ENCODE measurements at places on chromosomes 2 and 18.

DNA sequence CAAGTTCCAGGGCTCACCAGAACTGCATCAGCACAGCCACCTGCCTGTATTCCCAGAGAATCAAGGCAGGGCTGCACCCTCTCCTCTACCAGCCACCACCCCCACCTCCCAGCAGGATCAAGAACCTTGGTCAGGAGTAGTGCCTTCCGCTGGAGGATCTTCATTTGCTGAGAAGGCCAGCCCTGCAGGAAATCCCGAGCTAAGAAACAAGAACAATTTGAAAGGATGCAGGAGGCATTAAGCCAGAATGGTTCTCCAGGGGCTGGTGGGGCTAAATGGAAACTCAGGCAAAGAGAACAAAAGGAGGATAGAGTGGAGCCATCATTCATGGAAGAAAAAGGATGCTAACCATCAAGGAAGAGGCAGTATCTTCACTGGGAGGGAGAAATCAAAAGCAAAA, 147.3 kb upstream of the SLC14A2 start:
- DNase-seq: no peak

GRCh38 chr2:152407204-152407721, 72.3 kb downstream of the FMNL2 start:
- DNase-seq: peak; percentile 26

GRCh38 chr18:38174594-38174993, 609.0 kb upstream of the CELF4 start:
- no peak for DNase-seq

- no peak for DNase-seq
These were observed 98.2 kb downstream of the MRO start for GRCh38 chr18:50721451-50722120.

- DNase-seq: no peak
These were observed 9.5 kb downstream of the CEBPZOS start for GRCh38 chr2:37205689-37206341.

GRCh38 chr2:177252808-177253531, 11.6 kb downstream of the NFE2L2 start:
- no peak for DNase-seq

- DNase-seq: no peak
These were observed 169.1 kb upstream of the KLF7 start for GRCh38 chr2:207334624-207335371.

GRCh38 chr2:30978044-30978443, 160.2 kb downstream of the GALNT14 start:
- DNase-seq: no peak

DNA sequence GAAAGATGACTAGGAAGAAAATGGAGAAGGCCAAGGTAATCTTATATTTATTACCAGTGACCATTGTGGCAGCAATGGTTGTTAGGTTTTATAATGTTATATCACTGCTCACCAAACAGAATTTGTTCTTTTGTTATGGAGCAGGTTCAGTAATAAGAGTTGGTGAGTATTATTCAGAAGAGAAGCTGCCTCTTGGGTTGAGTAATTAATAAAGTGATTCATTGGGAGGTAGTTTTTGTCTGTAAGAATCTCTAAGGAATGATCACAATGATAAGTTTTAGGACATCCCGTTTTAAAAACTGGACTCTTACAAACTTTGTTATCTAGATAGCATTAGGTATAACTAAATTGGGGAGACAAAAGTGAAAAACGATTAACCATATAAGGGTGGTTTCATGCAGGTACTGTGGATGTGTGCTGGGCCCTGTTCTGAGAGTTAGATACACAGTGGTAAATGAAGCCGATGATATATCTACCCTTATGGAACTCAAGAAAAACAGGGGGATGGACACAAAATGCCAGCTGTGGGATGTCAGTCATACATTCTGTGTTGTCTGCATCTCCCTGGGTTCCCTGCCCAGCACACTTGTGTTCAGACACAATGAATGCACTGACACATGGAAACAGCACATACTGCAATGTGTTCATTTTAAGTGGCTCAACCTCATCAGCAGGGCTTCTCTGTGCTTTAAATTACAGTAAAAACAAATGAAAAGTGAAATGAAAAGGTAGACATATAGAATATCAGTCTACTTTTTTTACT, 7.5 kb downstream of the MAP4K4 start:
- DNase-seq: no peak

- no peak for DNase-seq
These were observed 9.9 kb downstream of the FABP1 start for GRCh38 chr2:88117973-88118372.

DNA sequence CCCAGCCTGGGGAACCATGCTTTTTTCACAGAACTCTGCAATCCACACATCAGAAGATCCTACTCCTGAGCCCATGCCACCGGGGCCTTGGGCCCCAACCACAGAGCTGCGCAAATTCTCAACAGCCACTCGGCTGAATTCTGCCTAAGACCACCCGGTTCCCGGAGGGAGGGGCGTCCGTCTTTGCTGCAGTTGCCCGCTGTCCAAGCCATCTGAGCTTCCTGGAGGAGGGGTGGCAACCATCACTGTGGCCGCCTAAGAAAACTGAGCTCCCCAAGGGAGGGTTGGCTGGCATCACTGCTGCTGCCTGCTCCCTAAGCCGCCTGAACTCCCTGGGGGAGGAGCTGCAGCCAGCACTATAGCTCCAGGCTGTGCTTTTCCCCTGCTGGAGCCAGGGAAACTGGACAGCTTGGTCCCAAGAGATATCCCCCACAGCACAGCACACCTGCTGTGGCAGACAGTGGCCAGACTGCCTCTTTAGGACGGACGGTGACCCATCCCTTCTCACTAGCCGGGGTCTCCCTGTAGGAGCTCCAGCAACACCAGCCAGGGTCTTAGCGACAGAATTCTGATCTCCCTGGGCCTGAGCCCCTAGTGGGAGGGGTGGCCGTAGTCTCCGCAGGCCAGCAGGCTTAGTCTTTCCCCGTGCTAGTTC, 1411.6 kb upstream of the CDH2 start:
- DNase-seq: no peak

DNA sequence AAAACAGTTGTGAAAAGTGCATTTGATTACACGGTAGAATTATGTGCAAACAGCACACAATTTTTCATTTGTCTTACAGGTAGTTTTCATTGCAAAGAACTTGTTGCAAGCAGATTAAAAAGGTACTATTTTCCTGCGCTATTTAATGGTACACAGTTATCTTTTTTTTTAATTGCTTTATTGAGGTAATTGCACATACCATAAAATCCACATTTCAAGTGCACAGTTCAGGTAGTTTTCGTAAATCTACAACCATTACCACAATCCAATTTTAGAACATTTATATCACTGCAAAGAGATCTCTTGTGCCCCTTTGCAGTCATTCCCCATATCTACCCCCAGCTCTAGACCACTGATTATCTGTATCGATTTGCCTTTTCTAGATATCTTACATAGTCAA, 2.6 kb upstream of the GALNT1 start:
- DNase-seq: no peak

- DNase-seq: no peak
These were observed 23.3 kb downstream of the C2orf74 start for GRCh38 chr2:61185231-61185728.

GRCh38 chr2:209613649-209614305, 157.9 kb upstream of the UNC80 start:
- DNase-seq: no peak

DNA sequence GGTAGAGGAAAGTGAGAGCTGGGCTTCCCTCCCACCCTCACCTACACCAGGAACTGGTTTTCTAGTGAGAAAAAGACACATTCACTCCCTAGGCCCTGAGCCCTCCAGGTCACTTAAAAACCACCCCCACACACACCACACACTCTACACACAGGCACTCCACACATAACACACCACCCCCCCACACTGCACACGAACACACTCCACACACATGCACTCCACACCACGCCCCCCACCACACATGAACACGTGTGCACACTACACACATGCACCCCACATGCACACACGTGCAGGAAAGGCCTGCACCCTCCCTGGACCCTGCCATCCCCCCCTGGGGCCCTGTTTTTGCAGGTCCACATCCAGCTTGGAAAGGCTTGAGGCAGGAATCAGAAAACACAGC, 67.6 kb downstream of the RALBP1 start:
- no peak for DNase-seq

DNA sequence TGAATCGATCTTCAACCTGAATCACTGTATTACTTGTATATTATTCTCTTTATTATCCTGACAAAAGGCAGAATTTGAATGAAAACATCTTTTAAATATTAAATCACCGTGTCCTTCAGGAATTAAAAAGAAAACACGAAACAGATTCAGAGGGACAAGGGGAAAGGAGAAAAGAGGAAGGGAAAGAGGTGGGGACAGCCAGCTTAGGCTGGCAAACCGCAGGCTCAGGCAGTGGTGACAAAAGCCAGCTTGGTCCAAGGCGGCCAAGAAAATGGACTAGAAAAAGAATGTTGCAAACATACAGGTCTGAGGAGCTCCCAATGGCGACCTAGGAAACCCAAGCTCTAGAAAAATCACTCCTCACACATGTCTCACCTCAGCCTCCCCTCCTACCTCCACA, 6.8 kb downstream of the B4GALT6 start:
- DNase-seq: no peak

- DNase-seq: peak; percentile 59
These were observed at the start of gene OTX1 for GRCh38 chr2:63050334-63051041. TSS of gene OTX1 (plus strand) at chr2:63050830. CDS start at chr2:63052991, 2,161 bp downstream.

DNA sequence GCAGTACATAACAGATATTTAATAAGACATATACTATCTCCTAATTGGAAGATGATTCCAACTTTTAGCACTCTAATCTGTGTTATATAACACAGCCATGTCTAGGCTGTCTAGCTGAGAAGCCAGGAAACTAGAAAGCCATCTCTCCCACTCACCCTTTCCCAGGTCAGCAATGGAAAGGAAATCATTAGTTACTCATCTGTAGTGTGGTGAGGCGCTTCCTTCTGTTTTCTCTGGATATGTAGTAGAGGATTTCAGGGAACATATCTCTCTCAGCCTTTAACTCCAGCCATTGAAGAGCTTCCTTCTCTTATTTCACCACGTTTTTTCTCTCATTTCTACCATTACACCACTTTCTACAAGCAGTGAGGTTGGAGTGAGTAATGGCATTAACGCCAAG, 19.4 kb downstream of the RBBP8 start:
- DNase-seq: no peak

DNA sequence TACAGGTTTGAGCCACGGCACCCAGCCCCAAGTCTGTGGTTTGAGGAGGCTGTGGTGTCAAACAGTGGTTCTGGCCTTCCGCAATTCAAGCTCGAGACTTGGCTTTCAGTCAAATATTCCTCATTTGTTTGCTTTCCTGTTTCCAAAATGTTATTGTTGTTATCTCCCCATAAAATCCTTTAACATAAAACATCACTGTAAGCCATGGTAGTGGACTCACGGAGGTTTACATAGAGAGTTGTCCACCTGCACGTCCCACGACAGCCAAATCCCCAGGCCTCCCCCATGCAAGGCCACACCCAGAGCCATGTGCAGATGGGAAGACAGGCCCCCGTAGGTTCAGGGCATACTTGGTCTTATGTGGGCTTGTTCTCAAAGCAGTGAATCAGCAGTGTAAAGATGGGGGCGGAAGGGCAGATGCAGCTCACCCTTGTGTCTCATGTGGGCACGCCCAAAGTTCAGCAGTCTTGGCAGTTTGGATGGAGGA, 18.9 kb upstream of the ST3GAL5 start:
- DNase-seq: no peak

GRCh38 chr2:42795275-42795674, 2.9 kb upstream of the HAAO start:
- DNase-seq: no peak

GRCh38 chr2:150389447-150389846, 98.0 kb downstream of the RND3 start:
- DNase-seq: no peak

DNA sequence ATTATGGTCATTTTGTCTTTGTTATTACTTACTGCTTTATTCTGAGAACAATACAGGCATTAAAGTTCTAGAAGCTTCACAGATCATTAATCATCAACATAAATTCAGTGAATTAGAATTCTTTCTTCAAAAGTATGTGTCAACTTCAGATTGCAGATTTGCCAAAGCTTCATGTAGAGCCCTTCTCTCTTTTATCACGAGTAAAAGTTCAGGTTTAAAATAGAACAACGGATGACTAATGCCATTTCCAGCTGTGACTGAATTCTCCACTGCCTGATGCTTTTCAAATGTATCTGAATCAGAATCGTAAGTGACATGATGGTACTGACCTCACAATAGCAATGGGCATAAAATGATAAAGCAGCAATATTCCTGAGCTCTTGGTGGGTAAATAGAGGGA, 116.0 kb downstream of the ABCA12 start:
- no peak for DNase-seq

GRCh38 chr2:236628981-236629605, 59.5 kb downstream of the ACKR3 start:
- no peak for DNase-seq

GRCh38 chr2:141820893-141821292, 309.9 kb downstream of the LRP1B start:
- no peak for DNase-seq

DNA sequence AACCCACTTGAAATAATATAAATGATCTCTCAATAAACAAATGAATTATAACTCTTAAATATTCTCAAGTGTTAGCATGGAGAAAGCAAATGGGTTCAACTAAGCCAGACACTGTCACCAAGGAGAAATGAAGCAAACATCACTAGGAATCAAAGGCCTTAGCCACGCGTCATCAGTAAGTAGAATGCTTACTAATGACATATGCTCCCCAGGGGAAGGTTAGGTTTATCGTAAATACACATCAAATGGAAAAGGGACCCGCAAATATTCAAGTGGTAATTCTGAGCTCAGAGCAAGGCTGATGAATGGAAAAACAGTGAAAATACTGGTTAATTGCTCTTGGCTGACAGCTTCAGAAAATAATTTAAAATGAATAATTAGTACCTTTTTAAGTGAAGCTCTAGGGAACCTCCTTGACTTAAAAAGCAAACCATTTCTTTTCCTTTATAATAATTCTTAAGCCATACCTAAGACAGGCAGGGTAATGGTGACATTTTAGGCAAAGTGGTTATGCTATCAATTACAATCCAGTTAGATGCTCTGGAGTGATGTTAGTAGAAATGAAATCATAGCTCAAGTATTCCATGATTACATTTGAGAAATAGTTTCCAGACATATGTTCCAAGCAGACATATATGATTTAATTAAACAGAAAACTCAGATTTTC, 101.5 kb downstream of the ALPK2 start:
- no peak for DNase-seq

GRCh38 chr2:40043191-40043590, 264.1 kb upstream of the THUMPD2 start:
- DNase-seq: no peak

- DNase-seq: no peak
These were observed 227.7 kb downstream of the GPD2 start for GRCh38 chr2:156663757-156664409.

GRCh38 chr2:42060718-42061619, 13.1 kb downstream of the PKDCC start:
- no peak for DNase-seq

- no peak for DNase-seq
These were observed 7.9 kb downstream of the MTERF4 start for GRCh38 chr2:241094172-241094571.

Measured in GM19239 (cell line).